ENCODE measurements at places on chromosomes 13 and 19.
A peak's percentile ranks its signal among the peaks of the same experiment; 100 is the strongest.

GRCh38 chr13:80604098-80604497 is 263.2 kb upstream of the SPRY2 start:
- no peak for DNase-seq

GRCh38 chr19:8557642-8558238 is 19.5 kb downstream of the MYO1F start:
- DNase-seq: no peak

- DNase-seq: peak; percentile 22
These were observed at the start of gene MAP4K1 for GRCh38 chr19:38617764-38618589. MAP4K1 (minus strand) TSS chr19:38617953; CDS start chr19:38617895, 58 bp downstream.

DNA sequence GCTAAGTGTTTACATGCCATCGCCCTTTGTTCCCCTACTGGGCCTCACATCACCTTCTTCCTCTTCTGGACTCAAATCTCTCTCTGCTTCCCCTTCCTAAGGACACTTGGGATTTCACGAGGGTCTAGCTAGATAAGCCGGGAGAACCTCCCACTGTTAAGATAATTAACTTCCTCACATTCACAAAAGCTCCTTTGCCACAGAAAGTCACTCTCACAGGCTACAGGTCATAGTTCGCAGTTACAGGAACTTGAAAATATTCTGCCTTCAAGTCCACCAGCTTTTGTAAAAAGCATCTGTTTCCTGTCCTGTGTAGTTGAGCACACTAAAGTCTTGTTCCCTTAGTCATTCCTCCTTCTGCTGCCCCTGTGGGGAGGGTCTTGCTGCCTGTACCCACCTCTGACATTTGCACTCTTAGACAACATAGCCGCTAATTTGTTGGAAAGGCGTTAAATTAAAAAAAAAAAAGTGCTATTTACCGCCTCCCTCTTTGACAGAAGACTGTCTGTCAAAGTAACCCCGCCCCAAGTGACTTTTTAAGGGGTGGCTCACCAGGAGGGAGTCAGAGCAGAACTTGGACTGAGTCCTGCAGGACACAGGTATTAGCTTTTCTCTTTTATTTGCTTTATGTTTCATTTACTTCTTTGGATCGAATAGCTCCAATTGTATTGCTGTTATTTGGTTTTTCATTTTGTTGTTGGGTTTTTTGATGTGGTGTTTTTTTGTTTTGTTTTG is 26.8 kb upstream of the CEACAM21 start:
- no peak for DNase-seq

DNA sequence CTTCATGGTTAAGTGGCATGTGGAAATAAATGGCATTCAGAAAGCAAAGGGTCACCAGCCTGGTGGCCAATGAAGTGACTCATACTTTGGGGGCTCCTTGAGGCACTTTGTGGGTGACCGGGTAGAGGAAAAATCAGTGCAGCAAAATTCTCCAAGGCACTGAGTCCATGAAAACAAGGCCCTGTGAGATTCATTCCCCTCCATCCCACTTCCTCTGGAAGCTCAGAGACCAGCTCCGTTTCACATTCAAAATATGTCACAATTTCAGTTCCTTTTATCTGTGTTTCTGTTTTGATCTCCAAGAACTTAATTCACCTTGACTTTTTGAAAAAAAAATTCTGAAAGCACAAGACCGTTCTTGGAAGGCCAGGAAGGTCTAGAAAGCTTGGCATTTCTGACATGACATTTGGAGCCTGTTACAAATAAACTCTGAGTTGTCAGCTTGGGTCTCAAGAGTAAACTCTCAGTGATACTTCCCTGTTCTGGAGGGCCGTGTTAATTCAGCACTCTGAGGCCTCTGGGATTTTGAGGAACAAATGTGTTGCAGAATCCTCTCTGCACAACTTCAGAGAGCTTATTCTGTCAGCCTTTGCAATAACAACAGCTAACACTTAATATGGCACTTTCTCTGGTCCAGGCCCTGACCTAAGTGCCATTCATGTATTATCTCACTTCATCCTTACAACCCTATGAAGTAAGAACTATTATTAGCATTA is 6.8 kb downstream of the CYSLTR2 start:
- no peak for DNase-seq

DNA sequence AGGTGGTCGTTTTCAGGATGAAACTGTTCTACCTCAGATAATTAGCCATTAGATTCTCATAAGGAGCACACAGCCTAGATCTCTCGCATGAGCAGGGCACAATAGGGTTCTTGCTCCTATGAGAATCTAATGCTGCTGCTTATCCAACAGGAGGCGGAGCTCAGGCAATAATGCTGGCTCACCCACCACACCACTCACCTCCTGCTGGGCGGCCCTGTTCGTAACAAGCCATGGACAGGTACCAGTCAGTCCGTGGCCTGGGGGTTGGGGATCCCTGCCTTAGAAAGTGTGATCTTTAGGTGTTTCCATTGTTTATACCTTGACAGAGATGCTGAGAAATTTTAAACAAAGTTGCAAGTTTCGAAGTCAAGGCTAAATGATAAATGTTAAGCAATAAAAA is 344.6 kb upstream of the HTR2A start:
- no peak for DNase-seq

DNA sequence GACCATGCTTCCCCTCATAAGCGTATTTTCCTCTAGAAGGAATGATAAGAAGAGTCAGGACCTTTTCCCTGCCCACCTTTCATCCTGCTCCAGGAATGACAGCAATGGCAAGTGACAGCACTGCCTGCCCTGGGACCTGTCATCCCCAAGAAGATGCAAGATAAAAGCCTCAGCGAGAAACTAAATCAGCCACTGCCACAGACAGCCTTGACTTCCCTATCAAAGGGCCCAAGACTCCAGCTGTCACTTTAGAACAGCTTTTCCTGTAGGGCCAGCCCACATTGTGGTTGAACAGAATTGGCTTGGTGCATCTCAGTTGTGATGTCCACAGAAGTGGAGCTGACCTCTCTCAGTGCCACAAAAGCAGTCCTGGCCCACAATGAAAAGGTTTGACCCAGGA is 1.1 kb downstream of the RAB8A start:
- no peak for DNase-seq

DNA sequence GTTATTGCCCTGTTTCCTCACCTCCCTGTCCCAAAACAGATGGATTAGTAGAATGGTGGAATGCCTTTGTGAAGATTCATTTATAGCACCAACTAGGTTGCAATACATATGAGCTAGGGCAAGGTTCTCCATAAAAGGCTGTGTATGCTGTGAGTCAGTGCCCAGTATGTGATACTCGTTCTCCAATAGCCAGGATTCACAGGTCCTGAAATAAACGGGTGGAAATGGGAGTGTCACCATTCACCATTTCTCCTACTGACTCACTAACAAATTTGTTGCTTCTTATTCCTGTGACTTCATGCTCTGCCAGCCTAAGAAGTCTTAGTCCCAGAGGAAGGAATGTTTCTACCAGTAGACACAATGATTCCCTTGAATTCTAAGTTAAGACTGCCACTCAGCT is 1745.4 kb downstream of the SLITRK1 start:
- no peak for DNase-seq

DNA sequence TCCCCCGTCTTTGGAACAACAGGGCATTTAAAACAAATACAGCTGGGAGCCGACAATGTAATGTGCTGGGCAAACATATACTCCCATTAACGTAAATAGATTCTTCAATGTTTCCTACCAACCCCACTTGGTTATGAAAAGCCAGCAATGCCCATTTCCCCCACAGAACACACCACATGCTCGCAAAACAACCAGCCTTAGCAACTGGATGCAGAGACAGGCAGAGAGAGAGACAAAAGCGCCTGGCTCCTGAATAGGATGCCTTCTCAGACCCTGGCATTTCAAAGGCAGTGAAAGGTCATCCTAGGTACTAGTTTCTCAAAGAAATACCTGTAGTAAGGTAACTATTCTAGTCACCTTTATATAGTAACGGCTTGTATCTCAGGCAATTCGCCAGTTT is 462.9 kb downstream of the ITGBL1 start:
- no peak for DNase-seq

- no peak for DNase-seq
These were observed 83.9 kb downstream of the LRRC63 start for GRCh38 chr13:46295491-46296114.

GRCh38 chr19:51135004-51135403 is 7.1 kb upstream of the SIGLEC7 start:
- no peak for DNase-seq

GRCh38 chr19:50607874-50608785 is 31.6 kb downstream of the SYT3 start:
- DNase-seq: peak; percentile 42

DNA sequence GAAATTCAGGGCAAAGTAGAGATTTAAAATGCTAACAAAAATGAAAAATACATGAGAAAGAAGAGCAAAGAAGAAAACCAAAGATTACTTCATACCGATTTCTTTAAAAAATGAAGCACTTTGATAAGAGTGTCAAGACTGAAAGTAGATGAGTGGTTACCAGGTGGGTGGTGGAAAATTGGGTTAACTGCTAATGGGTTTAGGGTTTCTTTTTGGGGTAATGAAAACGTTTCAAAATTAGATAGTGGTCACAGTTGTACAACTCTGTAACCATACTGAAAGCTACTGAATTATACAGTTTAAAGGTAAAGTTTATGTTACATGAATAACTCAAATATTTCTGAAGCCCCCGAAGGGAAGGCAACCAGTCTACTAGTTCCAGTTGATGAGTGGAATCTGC is 179.4 kb downstream of the NDFIP2 start:
- no peak for DNase-seq

- no peak for DNase-seq
These were observed 32.7 kb downstream of the MBNL2 start for GRCh38 chr13:97254816-97255215.

DNA sequence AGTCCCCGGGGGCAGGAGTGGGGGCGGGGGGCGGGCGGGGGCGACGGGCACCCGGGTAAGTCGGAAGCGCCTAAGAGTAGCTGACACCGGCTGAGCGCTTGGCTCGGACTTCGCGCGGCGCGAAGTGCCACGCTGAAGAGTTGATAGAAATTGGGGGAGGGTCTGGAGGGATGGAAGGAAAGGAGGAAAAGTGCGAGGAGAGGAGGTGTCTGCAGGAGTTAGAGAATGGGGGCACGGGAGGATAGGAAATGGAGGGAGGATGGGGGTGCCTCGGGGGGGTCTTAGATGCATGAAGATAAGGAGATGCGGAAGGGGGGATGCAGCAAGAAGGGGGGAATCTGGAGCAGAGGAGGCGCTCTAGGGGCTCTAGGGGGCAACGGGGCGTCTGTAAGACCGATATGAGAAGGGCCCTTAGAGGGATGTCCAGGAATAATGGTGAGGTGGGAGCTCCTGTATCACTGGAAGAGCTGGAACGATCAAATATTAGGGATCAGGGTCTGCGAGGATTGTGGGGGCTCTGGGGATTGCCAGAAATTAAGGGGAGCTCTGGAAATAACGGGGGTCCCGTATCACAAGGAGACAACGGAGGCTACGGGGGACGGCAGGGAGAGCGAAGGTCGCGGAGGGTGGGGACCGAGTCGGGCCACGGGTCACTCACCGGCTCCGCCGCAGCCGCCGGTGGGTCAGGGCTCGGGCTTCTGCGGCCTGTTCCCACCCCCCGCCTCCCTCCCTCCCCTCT is at the start of gene MYPOP:
MYPOP (minus strand) TSS at position 702 of the 739 bp plus-strand sequence. CDS start 840 bp downstream, outside the sequence.
- DNase-seq: no peak

DNA sequence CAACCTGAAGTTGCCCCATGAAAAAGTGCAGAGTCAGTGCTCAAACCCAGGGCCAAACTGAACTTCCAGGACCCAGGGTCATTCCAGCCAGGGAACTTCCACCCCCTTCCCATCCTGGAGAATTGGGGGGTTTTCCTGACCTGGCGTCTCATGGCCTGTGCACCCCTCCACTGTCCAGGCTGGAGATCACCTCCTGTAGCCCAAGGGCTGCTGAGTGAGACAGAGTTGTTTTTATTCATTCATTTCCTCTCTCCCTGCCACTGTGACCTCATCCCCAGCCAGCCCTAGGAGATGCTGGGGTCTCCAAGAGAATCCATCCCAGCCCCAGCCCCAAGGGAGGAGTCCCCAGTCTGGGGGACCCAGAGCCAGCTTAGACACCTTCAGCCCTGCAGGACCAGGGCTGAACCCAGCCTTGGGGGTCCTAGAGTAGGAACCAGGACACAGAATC is 4.2 kb downstream of the FCHO1 start:
- no peak for DNase-seq

- no peak for DNase-seq
These were observed 86.7 kb downstream of the GPR12 start for GRCh38 chr13:26673890-26674289.

GRCh38 chr13:41682001-41682400 is 224.7 kb downstream of the RGCC start:
- DNase-seq: no peak

DNA sequence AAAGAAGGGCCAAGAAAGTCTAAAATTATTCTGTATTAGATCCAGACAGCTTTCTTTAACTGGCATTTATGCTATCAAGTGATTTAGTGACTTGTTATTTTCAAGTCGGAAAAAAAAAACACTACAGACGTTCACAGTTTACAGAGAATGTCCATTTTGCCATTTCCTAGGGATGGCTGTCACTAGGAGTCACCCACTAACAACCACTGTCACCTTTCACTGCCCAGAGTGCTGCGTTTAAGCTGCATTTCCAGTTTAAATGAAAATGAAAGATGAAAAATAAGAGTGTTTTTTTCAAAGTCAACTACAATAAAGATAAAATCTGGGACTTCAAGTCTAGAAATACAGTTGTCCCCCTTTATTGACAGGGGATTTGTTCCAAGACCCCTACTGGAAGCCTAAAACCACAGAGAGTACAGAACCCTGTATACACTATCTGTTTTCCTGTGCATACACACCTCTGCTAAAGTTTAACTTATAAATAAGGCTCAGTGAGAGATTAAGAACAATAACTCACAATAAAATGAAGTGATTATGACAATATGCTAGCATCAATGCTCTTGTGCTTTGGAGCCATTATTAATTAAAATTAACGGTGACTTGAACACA is 112.5 kb downstream of the SACS start:
- no peak for DNase-seq

GRCh38 chr19:1035998-1036621 is 3.8 kb upstream of the ABCA7 start:
- DNase-seq: no peak

- DNase-seq: no peak
These were observed 28.2 kb upstream of the GPI start for GRCh38 chr19:34336781-34337271.

DNA sequence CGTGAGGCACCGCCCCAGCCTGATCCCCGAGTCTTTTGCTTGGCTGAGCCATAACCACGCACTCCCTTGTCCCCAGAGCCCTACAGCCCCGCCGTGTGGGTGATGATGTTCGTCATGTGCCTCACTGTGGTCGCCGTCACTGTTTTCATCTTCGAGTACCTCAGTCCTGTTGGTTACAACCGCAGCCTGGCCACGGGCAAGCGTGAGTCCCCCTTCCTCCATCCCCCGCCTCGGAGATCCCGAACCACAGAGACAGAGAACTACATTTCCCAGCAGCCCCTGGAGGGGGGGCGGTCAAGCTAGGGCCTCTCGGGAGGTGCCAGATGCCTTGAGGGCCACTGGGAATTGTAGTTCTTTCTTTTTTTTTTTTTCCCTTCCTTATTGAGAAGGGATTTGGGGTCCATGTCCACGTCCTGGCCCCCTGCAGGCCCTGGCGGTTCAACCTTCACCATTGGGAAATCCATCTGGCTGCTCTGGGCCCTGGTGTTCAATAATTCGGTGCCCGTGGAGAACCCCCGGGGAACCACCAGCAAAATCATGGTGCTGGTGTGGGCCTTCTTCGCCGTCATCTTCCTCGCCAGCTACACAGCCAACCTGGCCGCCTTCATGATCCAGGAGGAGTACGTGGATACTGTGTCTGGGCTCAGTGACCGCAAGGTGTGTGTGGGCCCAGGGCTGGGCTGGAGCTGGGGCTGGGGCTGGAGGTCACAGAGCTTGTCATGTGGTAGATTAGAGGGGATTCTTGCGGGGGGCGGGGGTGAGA is 25.9 kb downstream of the GRIN2D start:
- DNase-seq: no peak

Data from stimulated activated CD8-positive, alpha-beta memory T cell treated with anti-CD3 and anti-CD28 coated beads, Interleukin-4, amount 100 ng/mL, for 4 hours (primary cell).